ENCODE measurements at places on chromosomes 5 and 9. TPM values are rescaled to one million over a fixed set of nuclear protein-coding genes. Genes with fewer than 3 reads are reported as not detected.

DNA sequence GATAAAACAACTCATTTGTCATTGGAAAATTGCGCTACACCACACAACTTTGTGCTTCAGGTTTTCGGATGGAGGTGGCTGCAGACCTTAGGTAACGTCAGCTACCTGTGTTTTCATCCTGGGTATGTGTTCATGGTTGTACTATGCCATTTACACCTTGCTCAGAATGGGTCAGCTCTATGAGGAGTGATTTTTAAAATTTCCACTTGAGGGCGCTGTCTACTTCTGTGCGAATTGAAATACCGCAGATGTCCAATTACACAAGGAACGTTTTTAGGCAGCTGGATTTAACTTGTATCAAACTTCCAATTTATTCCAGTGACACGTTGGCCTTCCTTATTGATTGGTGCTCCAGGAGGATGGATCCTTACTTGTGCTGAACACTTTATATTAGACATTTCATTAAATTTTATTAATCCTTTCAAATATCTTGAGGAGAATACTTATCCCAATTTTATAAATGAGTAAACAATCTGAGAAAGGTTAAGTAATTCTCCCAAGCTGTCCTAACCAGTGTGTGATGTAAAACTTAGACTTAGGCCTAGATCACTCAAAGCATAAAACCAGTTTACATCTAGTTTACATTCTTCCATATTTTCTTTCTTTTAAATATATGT is 23.4 kb downstream of the DMRTA1 start:
- no peak for DNase-seq

TLX3 gene
- not detected for total RNA-seq

GRCh38 chr5:173341961-173342430 is 13.8 kb upstream of the STC2 start:
- no peak for DNase-seq

DNA sequence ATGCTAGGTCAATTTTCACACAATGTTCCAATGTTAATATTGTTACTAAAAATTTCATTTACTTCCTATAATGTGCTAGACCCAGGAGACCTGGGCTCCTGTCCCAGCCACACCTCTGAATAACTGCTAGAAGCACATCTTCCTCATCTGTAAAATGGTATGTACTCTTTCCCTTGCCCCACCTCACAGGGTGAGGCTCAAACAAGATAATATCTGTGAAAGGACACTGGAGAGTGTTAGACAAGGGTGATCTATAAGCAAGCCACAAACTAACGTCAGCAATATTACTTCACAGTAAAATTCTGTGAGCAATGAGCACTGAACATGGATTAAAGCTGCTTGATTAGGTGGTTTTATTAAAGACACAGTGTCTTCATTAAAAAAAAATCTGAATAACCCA is 186.4 kb downstream of the EPB41L4A start:
- no peak for DNase-seq

DNA sequence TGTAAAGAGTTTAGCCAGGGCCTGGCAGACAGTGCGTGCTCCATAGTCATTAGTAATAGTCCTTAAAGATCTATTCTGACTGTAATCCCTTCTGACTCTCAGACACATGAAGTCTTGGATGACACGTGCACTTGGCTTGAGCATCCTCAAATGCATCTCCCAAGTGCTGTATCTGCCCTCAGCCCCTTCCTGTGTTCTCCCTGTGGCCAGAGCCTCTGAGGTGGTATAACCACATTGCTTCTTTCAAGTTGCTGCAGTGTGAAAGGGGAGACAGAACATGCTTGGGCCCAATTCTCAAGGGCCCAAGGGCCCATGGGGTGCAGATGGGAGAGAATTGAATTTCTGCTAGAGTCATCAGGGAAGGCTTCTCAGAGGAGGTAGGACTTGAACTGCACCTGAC is 30.1 kb upstream of the HAND1 start:
- no peak for DNase-seq

- no peak for DNase-seq
Measured at GRCh38 chr5:171433352-171433698, 13.9 kb downstream of the FGF18 start.

GRCh38 chr5:38847559-38848347 is 1.9 kb downstream of the OSMR start:
- no peak for DNase-seq

- no peak for DNase-seq
Measured at GRCh38 chr9:4618700-4619099, 43.4 kb upstream of the PLPP6 start.

GRCh38 chr5:2886531-2886930 is 135.1 kb upstream of the IRX2 start:
- no peak for DNase-seq

DNA sequence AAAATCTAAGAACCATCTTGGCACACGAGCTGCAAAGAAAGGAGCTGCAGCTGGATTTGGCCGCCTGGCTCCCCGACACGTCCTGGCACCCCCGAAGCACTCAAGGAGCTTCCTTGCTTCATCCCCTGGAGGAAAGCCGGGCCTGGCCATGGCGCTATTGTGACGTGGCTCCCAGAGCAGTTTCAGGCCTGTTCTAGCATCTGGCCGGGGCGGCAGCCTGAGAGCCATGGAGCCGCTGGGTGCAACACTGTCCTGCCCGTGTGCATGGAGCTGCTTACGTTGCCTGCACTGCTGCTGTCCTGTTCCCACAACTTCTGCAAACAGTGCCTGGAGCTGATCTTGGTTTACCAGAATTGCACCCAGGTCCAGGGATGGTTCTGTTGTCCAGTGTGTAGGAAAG is 63.5 kb downstream of the PTPDC1 start:
- no peak for DNase-seq

- DNase-seq, result no peak
Measured at GRCh38 chr5:142817949-142818431, 47.8 kb downstream of the ARHGAP26 start.

DNA sequence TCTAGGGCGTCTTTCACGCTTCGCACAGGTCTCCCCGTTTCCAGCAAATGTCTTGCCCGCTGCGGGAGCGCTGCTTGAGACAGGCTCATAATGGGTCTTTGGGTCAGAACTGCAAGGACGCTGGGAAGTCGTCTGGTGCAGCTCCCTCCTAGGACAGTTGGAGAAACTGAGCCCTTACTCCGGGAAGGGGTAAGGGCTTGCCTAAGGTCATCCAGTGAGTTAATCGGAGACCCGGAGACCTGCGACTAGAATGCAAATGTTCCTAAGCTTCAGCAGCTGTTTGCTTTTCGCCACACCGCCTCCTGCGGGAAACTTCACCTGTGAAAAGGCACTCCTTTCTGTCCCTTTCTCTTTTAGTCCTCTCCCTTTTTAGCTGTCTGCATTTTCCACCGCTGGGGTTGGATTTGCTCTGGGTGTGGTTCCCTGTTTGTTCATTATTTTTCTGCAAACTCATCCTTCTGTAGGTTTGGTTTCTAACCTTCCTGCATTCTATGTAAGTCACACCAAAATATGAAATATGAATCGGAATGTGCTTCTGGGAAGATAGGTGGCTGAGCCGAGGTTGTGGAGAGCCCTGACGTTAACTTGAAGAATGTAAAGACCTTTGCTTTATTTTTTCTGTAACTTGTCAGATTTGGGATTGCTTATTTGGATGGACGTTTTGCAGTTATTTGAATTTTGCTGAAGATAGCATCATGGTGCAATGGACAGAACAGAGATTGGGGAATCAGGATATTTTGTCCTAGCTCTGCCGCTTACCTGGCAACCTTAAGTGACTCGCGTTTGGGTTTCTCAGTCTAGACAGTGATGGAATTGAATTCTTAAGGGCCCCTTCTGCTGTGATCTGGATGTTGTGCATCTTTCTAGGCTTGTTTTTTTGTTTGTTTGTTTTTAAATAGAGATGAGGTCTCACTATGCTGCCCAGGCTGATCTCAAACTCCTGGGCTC is 909 bp downstream of the SLC36A1 start:
- DNase-seq, result peak; percentile 58

GTF2H2C gene
- total RNA-seq, result 61.4 TPM

DNA sequence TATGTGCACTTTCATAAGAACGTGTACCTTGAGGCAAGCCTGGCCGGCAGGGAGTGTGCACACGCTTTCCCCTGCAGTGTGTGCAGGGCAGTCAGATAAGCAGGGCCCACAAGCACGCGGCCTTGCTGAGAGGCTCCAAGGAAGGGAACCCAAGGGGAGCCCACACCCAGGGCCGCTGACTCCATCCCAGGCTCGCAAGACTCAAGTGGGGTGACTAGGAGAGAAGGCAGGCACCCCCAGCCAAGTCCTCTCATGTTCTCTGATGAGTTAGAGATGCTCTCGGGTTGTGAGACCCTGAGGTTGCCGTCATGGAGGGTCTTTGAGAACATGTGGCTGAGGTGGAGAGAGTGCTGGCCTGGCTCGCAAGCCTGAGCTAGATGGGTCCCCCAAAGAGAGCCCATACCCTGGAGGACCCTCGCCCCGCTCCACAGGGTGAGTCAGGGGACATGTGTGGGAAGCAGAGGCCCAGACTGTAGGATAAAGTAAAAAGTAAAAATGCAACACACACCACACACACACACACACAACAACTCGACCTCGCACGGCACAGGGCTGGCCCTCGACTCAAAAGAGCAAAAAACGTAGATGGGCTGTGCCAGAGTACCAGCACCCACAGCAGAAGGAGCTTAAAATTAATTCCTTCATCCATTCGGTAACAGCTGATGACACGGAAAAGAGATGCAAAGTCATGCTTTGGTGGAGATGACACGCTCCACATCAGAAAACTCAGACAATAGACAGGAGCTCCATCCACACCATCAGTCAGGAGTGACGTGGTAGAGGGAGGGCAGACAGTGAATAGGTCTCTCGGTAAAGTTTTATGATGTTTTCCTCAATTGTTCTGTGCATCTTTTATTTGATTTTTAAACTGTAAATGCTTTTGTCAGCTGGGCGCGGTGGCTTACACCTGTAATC is 54.8 kb upstream of the NKD2 start:
- DNase-seq, result no peak

- no peak for DNase-seq
Measured at GRCh38 chr5:584216-584615, 27.9 kb upstream of the CEP72 start.

SMIM33 gene
- not detected for total RNA-seq

DNA sequence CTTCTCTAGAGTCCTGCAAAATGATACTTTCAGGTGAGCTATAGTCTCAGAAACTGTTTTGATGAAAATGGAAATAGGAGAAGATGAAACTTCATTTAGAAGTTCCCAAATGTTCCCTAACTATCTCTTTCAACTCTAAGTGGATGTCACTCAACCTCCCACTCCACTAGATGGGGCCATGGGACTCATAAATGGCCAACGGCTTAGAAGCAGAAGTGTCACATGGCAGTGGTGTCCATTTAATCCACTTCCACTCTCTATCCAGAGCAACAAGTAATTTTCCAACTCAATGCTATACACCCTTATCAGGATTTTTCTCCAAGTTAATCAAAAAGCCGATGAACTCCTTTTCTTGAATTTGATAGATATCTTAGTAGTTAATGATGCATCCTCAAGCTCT is 295.7 kb downstream of the EDIL3 start:
- no peak for DNase-seq

DNA sequence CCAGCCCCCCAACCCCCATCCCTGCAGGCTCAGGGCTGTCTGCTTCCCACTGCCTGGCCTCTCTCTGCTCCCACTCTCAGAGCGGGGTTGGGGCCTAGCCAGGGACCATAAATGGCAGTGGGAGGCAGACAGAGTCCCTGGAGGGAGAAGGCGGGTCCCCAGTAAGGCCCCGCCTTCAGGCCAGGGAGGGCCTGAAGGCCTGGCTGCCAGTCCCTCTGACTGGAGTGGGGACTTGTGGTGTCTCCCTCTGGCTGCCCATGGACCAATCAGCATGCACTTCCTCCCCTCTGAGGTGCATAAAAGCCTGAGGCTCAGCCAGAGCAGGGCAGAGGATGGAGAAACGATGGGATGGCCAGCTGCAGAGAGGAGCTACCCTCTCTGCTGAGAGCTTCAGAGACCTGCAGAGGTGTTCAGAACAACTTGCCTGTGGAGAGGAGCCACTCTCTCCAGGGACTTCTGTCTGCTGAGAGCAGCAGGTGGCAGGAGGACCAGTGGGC is 2.7 kb upstream of the BTNL9 start:
- peak; percentile 76 for DNase-seq

- DNase-seq, result no peak
Measured at GRCh38 chr5:66826263-66826662, 230.1 kb downstream of the MAST4 start.

- DNase-seq, result peak; percentile 32
Measured at GRCh38 chr5:316210-317085, 5.1 kb upstream of the AHRR start.

LECT2 gene
- not detected for total RNA-seq

Measured in H7 (cell line).